ENCODE measurements at places on chromosomes 13 and 19.

DNA sequence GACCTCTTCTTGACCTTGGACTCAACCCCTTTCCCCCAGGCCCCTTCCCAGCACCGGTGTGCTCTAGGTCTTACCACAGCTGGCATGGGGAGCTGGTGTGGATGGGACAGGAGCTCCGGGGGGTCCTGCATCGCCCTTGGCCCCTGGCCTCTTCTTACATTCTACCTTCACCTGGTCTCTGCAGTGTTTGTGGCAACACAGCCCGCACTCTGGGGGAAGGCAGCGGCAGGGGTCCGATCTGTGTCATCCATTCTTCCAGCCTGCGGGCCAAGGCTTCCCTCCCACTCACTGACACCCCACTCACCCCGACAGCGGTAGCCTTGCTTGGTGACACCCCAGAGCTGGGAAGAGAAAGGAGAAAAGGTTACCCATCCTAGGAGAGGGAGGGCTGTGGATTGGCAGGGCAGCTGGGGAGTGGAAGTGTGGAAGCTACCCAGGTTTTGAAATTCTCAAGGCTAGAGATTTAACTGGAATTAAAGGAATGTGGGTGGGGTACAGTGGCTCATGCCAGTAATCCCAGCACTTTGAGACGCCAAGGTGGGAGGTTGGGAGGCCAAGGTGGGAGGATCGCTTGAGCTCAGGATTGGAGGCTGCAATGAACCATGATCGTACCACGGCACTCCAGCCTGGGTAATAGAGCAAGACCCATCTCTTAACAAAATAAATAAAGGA lies 8.3 kb downstream of the FAM98C start:
- DNase-seq = no peak

GRCh38 chr13:28316129-28316528 lies 177.8 kb downstream of the PAN3 start:
- DNase-seq = no peak

DNA sequence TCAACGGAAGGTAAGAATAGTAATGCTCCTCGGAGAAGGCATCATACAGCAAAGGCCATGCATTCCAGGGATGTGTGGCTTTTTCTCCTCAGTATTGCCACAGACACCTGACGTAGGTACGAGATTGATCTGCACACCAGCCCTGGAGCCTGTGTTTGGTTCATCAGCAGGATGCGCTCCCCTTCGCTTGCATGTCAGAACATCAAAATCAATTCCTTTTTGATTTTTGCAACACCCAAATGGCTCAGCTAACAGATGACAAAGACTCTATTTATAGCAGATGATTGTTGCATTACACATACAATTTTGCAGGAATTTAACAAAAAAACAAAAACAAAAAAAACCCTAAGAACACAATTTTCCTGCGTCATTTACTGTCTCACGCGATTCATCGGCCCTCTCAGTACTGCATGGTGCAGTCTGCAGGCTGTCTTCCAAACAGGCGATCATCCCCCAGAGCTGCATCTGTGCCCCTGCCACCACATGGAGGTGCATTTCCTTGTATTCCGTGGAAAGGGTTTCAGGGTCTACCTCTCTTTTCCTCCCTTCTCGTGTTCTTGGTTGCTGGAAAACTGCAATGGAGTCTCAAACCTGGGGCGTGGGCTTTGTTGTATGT lies 207.3 kb downstream of the TEX29 start:
- no peak for DNase-seq

DNA sequence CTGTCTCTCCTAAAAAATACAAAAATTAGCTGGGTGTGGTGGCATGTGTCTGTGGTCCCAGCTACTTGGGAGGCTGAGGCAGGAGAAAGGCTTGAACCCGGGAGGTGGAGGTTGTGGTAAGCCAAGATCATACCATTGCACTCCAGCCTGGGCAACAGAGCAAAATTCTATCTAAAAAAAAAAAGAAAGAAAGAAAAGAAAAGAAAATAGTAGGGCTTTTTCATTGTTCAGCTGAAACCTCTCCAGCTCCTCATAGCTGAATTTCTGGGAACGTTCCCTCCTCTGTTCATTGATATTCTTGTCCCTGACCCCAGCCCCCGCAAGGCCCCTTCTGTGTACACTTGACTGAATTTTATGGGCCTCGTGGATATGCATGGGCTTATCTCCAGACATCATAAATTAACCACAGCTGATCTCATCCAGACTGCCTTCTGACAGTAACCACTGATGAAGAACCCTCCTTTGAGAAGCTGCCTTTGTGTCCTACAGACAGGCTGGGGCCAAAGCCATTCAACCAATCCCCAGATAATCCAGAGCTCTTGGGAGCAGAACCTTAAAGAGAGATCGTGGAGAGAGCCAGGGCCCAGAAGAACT lies at the start of gene ELSPBP1:
TSS of gene ELSPBP1 (plus strand) at position 424 of the 594 bp plus-strand sequence. CDS start 14,036 bp downstream, outside the sequence.
- no peak for DNase-seq

- no peak for DNase-seq
These were observed 494 bp downstream of the NCLN start for GRCh38 chr19:3186160-3186688.

- DNase-seq = no peak
These were observed 1.2 kb downstream of the MAP1S start for GRCh38 chr19:17720440-17720839.

DNA sequence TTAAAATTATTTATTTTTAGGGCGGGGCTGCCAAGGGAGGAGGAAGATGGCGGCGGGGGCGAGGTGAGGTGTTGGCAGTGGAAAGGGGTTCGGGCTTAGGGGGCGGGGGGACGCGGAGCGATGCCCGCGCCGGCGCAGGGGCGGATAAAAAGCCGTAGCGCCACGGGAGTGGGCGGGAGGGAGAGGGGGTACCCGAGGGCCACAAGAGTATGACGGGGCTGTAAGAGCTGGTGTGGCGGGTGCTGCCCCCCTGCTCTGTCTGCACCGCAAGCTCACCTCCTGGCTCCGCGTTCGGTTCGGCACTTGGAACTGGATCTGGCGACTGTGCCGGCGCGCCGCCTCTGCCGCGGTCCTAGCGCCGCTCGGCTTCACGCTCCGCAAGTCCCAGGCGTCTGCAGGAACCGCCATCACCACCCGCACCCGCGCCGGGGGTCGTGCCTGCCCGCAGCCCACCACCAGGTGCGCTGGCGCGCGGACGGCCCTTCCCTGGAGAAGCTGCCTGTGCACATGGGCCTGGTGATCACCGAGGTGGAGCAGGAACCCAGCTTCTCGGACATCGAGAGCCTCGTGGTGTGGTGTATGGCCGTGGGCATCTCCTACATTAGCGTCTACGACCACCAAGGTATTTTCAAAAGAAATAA lies 265.2 kb upstream of the SGCG start:
- DNase-seq = peak; percentile 45

GRCh38 chr19:49475995-49476880 lies 2.2 kb downstream of the FLT3LG start:
- DNase-seq = peak; percentile 48

DNA sequence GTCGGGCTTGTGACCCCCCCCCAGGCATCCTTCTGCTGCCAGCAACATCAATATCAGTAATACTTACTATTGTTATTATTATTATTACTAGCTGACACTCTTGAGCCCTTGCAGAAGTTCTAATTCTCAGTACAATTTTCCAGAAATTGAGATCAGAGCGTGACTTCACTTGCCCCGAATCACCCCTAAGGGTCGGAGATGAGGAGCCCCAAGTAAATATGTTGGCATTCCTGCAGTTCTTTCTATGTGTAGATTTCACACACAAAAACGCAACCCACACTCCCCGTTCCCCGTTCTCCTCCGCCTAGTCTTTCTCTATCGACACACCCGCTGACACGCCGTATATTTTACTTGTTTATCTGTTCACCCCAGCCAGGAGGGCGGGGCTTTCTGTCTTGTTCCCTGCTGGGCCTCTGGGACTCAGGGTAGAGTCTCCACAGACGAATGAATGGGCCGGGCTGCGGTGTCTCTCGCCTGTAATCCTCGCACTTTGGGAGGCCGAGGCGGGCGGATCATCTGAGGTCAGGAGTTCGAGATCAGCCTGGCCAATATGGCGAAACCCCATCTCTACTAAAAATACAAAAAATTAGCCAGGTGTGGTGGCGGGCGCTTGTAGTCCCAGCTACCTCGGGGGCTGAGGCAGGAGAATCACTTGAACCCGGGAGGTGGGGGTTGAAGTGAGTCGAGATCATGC lies 14.7 kb downstream of the TLE5 start:
- DNase-seq = peak; percentile 71

Measured in fibroblast of pulmonary artery (primary cell).